Fibroblast of villous mesenchyme (primary cell): ENCODE measurements at places on chromosomes 1 and 21.

- DNase-seq: no peak
These were observed 135.7 kb downstream of the ZNF281 start for GRCh38 chr1:200274116-200274515.

GRCh38 chr1:5811419-5811818, 180.8 kb downstream of the NPHP4 start:
- no peak for DNase-seq

GRCh38 chr1:167755654-167756053, 33.9 kb downstream of the MPZL1 start:
- DNase-seq: no peak

DNA sequence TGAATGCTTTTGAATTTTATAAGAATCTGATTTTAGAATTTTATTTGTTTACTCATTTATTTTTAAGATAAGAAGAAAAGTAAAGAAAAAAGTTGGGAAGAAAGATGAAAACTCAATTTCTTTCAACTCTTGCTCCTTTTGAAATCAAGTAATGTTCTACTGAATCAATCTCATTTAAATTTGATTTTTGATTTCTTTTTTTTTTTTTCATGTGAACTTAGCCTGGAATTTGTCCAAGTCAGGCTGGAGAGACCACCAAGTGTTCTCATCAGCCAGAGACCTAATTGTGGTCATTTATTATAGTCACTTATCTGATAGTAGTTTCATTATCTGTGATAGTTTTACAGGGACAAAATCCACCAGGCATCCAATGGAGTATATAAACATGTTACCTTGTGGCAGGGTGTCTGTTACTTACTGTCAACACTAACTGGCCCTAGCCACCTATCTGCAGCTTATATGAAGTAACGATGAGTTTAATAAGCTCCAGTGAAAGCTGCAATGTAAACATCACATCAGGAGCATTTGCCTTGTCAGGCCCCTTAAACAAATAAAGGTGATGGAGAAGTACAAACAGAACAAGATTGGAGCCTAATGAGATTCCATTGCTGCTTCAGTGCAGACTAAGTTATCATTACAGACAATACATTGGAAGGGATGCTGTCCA, 39.2 kb downstream of the HLX start:
- DNase-seq: no peak

GRCh38 chr1:203158423-203158822, 17.2 kb downstream of the MYBPH start:
- DNase-seq: no peak
